GM23248 (cell line): ENCODE measurements at places on chromosomes 1 and 21.

GRCh38 chr1:174892016-174892415 lies 107.7 kb upstream of the CACYBP start:
- DNase-seq = no peak

DNA sequence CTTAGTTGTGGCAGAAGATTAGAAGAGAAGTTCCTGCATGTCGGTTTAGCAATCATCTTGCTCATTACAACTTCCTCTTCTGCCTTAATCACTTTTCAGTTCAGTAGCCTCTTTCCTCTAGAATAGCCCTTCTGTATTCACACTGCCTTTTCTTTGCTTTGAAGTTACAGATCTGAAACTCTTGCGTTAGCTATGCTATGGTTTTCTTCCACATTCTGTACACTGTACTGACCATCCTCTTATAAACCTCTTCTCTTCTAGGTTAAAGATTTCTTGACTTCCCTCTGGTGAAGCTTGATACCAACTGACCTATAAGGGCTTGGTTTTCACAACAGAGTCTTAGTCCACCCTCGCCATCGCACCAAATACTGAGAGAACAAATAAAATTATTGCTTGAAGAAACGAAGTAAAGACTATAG lies 35.0 kb downstream of the C21orf91 start:
- DNase-seq = no peak

DNA sequence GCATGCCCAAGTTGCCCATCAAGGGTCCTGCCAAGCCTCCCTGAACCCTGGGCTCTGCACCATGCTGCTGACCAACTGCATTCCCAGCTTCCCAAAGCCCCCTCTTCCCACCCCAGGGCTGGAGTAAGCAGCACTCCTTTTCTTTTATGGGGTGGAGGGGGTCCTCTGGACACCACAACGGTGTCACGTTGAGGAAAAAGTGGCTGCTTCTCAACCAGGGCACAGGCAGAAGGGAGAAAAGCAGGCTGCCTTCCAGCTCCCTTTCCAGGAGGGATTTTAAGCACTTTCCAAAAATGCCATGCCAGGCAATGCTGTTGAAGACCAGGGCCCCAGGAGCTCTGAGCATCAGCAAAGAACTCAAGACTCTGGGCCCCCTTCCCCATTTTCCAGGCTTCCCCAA lies 691 bp downstream of the RIMS3 start:
- DNase-seq = no peak

GRCh38 chr1:29712284-29712651 lies 475.9 kb downstream of the PTPRU start:
- DNase-seq = no peak

- peak; percentile 42 for DNase-seq
Measured at GRCh38 chr21:28550057-28550825, 442.4 kb downstream of the LTN1 start.

- peak; percentile 42 for DNase-seq
Measured at GRCh38 chr1:65952696-65953095, 160.0 kb downstream of the PDE4B start.

GRCh38 chr1:39275836-39276507 lies 71.5 kb downstream of the MACF1 start:
- DNase-seq = no peak

DNA sequence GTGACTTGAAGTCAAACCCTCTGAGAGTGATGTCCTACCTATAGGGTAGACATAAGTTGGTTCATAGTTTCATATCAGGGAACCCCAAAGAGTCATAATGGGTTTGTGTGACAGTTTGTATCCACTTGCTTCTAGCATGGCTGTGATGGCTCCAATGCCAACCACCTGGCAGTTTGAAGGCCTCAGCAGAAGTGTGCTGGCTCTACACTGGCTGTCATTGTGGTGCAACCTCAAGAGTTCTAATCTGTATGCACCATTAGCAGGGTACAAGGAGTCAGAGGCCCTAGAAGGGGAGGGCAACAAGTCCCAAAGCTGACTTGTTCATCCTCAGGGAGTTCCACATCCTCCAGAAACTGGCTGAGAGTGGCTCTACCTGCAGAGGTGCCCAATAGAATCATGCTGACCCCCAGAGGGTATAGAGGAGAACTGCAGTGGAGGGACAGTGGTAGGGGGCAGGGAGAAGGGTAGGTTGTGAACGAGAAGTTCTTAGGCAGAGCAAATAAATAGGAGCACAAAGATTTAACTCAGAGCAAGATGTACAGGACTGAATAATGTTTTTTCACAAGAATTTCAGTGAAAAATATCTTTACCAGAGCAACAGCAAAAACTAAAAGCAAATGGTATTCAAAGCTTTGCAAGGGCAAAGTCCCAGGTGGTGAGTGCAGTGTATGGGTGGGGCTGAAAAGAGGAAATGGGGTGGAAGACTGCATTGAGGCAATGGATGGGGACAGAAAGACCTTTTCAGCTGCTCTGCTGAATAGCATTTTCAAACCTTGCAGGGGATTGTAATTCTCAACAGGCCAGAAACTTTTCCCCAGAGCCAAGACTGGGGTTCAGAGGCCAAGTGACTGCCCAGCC lies 3.2 kb downstream of the FCRL2 start:
- no peak for DNase-seq

- DNase-seq = no peak
Measured at GRCh38 chr1:79499541-79499940, 493.0 kb upstream of the ADGRL4 start.

- DNase-seq = no peak
Measured at GRCh38 chr1:237528545-237528944, 362.2 kb downstream of the ZP4 start.

- no peak for DNase-seq
Measured at GRCh38 chr1:22410401-22410800, 41.2 kb upstream of the ZBTB40 start.

DNA sequence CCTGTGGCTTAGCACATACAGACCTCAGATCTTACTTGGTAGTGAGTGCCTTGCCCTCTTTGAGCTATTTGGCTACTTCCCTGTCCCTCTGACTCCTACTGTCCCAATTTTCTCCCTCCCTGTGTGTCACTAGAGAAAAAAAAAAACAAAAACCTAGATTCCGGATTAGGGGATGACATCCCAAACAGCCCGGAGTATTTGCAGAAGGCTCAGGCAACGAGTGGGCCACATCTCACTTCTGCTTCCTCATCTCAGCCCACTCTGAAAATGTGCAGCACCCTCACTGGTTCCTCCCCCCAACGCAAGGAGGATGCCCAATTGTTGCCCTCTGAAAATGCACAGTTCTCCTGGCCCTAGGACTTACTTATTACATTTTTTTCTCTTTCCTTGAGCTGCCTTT lies 4.9 kb downstream of the NHLH1 start:
- no peak for DNase-seq

GRCh38 chr1:93690921-93691789 lies 9.5 kb upstream of the BCAR3 start:
- DNase-seq = no peak

GRCh38 chr1:60835649-60836048 lies 246.7 kb upstream of the NFIA start:
- DNase-seq = no peak

DNA sequence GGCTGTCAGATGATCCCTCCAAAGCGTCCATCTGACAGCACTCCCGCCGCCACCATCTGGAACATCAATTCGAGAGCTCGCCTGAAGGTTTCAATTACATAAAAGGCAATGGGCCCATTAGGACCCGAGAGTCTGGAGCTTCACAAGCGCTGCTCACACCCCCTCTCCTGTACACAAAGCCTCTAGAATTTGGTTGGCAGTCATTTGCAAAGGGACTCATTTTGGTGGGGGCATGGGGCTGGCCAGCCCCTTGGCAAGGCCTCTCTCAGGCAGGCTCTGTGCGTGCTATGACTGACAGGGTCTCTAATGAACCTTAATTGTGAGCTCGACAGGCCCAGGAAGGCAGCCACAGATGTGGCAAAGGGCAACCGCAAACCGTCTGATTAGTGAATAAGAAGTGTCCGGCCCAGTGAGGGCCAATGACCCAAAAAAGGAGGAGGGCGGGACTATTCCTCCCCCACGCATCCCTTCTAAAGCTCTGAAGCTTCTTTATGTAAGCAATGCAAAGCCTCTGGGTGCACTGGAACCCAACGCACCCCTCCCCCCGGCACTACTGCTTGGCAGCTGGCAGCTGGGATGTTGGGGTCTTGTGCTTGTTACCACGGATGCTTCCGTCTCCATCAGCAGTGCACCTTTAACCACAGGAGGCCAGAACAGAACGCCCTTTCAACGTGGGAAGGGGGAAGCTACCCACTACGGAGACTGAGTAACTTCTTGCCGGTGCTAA lies 79.4 kb downstream of the CAPZB start:
- peak; percentile 70 for DNase-seq

DNA sequence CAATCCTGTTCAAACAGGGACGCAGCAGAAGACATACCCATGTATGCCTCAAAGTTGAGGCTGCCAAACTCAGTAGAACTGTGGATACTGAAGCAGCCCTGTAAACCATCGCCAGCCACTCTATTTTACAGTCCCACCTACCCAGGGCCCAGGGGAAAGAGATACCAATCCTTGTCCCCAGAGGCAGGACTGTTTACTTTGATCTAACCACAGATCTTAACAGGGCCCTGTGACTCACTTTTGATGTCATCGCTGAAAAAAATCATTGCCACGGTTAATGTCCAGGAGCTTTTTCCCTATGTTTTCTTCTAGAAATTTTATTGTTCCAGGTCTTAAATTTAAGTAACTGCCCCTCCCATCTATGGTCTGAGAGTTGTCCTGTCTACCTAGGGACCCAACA lies 538.4 kb upstream of the NCAM2 start:
- DNase-seq = no peak

DNA sequence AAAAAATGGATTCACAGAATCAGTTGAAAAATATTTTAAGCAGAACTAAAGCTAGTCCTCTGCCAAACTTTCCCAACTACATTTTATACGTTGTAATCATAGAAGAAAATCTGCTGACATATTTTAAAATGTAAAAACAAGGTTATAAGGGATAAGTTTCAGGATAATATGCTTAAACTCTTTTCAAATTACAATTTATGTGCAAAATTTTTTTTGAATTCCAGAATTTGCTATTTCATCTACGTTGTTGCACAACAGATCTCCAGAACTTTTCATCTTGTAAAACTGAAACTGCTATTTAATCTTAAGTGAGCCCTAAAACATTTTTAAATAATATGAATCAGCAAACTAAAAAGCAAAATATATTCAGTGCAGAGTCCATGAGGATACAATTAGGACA lies 5.9 kb downstream of the EDEM3 start:
- peak; percentile 36 for DNase-seq

- DNase-seq = no peak
Measured at GRCh38 chr1:64550510-64550909, 80.6 kb downstream of the CACHD1 start.

DNA sequence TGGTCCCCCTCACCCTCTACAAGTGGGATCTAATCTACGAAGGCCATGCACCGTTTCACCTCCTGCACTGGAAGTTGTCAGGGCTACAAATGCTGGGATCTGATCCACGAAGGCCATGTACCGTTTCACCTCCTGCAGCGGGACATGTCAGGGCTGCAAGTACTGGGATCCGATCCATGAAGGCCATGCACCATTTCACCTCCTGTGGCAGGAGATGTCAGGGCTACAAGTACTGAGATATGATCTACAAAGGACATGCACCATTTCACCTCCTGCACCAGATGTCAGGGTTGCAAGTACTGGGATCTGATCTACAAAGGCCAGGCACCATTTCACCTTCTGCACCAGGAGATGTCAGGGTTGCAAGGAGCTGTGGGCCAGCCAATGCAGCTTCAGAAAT lies 7.0 kb downstream of the ALDH4A1 start:
- DNase-seq = no peak

DNA sequence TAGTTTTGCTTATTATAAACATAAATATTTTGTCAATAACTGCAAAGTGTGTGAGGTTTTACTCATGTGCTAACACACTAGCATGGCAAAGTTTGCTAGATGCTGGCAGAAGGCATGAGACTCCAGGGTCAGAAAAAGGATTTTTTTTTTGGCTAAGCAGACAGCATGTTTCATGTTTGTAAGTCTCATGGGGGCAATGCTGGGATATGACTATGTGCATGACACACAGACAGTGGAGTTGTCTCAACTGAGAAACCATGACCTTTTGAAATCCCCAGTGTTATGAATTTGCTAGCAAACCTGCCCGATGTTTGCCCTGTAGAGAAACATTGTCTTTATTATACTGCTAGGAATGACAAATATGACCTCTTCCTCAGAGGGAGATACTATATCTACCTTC lies 448.2 kb downstream of the BRINP3 start:
- DNase-seq = no peak
